Activated naive CD8-positive, alpha-beta T cell treated with anti-CD3 and anti-CD28 coated beads for 36 hours (primary cell): ENCODE measurements at places on chromosomes 7 and 10.

GRCh38 chr7:1761097-1761496 is 91.0 kb downstream of the ELFN1 start:
- no peak for DNase-seq

DNA sequence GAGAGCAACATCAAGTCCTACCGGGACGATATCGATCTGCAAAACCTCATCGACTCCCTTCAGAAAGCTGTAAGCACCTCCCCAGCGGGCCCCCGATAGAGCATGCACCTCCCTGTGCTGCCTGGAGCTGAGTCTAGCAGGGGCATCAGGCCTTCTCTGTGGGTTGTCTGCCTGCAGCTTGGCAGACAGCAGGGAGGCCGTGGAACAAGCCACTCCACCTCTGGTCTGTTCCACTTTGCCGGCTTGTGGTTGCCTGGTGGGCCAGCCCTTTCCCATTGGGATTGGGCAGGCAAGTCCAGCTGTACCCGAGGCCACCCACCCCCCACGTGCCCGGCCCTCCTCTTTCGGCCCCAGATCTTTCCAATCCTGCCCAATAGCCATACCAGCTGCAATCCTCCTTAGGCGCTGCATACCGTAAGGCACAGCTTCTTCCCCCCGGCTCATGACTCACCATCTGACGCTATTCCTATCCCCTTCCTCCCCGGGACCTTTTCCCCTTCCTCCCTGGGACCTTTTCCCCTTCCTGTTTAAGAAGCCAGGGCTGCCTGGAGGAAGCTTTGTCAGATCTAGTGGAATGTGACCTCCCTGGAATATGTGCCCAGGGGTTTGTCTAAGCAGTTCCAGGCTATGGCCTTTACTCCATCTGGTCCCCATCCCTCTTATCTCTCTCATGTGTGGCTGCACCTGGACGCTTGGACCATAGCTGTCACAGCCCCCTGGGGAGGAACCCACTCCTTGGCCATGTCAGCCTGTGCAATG is 28.1 kb upstream of the SH2D4B start:
- no peak for DNase-seq

- DNase-seq, result no peak
Observed at GRCh38 chr7:33185786-33186185, 56.4 kb downstream of the BBS9 start.

DNA sequence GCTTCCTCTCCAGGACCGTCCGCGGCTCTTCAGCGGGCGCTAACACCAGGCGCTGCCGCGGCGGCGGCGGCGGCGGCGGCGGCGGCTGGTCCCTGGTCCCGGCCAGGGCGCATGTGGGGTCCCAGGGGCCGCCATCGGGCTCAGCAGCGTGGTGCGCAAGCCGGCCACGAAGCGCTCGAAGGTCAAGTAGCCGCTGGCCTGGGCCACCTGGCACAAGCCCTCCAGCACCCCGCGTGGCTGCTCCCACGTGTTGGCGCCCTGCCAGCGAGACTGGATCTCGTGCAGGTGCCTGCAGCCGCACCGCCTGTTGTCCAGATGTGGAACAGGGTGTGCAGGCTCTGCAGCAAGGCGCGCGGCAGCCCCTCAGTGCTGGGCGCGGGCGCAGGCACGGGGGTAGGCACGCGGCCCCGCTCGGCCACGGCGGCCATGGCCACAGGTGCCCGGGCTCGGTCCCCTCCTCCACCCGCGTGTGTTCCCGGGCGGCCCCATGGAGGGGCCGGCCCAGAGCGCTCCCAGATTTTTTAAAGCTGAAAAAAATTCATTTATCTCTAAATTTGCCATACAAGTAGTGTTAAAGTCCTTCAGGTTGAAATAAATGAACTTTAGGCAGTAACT is 884.2 kb upstream of the ZNF722 start:
- DNase-seq, result no peak

GRCh38 chr10:68095153-68095552 is 14.1 kb upstream of the MYPN start:
- DNase-seq, result no peak

DNA sequence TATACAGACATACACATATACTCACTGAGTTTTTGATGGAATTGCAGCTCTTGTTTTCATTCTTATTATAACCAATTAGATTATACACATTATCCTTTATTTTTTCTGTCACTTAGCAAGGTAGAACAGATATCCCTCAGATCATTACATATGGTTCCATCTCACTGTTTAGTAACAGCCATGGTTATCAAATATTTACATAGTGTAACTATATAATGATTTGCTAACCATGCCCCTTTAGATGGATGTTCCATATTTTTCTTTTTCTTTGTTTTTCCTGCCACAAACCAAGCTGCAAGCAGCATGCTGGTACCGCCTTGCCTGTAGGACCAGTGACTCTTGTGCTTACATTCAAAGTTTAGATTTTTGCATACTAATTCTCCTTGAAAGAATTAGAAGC is 163.4 kb upstream of the NFE2L3 start:
- DNase-seq, result no peak

GRCh38 chr10:97498841-97499560 is at the start of gene UBTD1:
Gene UBTD1 (plus strand): TSS chr10:97498924. CDS start chr10:97499204, 280 bp downstream.
- peak; percentile 34 for DNase-seq

GRCh38 chr7:142407939-142408570 is 150.2 kb upstream of the PRSS58 start:
- DNase-seq, result no peak

DNA sequence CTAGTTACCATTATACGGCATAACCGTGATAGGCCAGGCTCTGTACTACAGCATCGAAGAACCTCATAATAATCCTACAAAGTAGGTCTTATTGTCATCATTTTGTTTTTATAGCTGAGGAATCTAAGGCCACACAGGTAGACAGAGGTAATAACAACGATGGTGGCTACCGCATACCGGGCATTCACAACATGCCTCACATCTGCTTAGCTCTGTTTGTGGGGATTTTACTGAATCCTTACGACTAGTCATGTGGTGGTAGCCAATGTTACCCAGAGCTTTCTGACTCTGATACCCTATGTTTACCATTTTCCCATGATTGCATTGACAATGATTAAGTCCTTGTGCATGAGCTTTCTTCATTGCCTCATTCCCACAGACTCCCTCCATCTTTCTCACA is 269.4 kb downstream of the TCF7L2 start:
- no peak for DNase-seq

DNA sequence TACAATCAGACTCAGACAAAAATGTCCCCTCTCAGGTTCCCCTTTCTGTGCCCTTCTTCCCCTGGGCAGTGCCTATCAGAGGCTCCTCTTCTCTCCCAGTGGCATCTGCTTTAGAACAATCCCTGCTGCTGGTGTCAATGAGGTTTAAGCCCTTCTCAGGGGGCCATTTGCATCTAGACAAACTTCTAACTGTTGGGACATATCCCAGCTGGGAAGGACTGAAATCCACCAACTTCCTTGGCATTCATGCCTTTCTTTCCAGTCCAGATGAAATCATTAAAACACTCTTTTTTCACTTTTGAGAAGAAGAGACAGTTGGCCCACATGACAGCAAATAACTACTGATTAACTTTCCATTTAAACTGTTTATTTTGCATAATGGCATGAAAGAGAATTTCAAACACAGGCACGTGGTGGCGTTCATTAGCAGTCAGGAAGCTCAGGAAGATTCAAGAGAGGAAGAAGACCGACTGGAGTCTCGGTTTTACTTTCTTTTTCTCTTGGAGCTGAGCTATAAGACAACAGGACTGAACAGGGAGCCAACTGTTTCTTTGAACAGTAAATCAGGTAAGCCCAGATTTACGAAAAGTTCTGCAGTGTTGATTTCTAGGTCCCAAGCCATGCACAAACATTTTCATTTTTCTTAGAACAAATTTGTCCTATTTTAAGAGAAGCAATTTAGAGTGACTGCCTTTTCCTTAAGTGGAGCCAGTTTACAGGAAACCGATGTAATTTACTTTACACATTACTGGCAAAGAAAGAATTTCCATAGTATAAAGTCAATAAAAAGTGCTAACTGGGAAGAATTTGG is at the start of gene GIMAP2:
GIMAP2 (plus strand) TSS at position 488 of the 811 bp plus-strand sequence. CDS start 1,354 bp downstream, outside the sequence.
- DNase-seq, result no peak
